ENCODE measurements at places on chromosomes 12 and 14.

DNA sequence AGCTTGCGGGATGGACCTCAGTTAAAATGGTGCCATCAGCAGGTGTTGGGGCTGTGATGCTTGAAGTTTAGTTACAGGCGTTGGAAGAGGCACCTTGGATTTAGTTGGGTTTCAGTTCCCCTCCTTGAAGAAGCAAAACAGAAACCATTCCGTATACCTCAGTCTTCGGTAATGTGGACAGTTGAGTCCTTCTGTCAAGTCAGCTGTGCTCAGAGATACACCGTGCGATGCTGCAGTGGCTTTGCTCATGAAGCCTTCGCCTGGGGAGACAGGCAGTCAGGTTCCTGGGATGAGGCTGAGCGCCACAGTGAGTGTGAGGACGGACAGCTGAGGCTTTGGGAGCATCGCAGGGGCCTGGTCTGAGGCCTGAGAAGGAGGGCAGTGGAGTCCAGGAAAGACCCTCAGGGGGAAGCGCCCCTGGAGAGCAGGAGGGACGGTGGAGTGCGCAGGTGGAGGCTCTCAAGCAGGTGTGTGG is 7.4 kb downstream of the RAN start:
- DNase-seq: peak; percentile 71

DNA sequence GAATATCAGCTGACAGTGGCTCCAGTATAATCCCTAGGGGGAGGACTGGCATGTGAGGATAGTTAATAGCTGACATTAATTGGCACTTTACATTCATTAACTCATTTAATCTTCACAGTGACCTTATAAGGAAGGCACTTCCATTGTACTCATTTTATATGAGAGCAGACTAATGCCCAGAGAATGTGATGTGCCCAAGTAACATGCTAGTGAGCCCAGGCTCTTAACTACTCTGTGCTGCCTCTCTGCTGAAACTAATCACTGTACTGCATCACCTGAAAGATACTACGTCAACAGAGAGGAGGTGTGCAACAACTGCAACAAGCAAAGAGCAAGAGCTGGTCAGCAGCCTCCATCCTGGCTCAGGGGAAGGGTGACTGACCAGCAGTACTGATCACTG is 40.1 kb downstream of the GALNT4 start:
- no peak for DNase-seq

DNA sequence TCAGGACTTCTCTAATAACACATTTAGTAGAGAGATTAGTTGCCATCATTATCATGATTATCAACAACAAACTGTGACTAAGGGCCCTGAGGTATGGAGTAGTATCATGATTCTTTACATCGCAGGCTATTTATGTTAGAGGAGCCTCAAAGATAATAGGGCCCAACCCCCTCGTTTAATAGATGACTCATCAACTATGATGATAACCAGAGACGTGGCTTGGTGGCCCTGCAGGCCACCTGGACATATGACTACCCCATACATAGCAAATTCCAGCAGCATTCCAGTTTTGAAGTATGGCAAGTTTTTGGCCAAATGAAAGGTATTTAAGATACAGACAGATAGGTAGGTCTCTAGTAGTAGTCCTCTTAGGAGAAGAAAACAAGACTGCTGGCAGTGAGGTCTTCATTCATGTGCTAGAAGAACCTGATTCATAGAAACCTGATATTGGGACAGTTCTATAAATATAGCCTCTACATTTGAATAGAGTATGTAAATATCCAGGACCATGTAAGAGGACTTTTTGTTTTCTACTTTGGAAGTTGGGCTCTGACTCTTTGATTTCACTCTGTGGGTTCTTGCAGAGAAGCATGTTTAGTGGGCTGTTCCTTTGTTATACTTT is 5.6 kb downstream of the RIC8B start:
- no peak for DNase-seq

- no peak for DNase-seq
Measured at GRCh38 chr12:31815096-31815495, 86.3 kb upstream of the AMN1 start.

GRCh38 chr12:95173392-95174251 is 43.6 kb downstream of the FGD6 start:
- no peak for DNase-seq

- no peak for DNase-seq
Measured at GRCh38 chr12:8078398-8078797, 3.7 kb upstream of the NECAP1 start.

GRCh38 chr14:88251650-88252049 is 71.4 kb downstream of the KCNK10 start:
- DNase-seq: no peak

DNA sequence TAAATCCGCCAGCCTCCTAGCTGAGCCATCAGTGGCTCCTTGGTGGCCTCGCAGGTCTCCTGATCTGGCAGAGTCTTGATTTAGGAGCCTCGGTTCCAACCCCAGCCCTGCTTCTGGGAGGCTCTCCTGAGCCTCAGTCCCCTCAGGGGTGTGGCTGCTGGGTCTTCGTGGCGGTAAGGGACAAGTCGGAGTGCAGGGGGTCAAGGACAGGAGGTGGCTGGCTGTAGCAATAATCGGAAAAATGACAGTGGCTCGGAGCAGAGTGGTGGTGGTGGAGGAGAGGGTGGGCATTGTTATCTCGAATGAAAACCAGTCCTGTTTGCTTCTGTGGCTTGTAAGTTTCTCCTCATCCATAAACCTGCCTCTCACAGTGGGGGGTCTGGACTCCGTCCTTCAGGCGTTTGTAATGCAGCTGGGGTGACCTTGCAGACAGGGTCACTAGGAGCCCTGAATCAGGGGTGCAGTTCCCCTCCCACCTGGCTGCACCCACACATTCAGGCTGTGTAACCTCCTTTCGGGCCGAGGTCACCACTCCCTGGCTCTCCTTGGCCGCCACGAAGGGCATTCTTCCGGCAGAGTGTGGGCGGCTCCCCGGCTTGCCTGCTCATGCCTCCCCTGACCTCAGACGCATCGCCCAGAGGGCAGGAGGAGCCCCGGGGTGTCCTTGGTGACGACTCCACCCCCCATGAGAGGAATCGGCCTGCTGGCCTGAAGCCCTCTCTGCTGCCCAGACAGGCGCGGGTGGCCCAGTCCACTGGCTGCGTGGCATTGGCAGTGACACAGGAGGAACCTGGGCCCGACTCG is 8.1 kb downstream of the BCL7A start:
- no peak for DNase-seq

- DNase-seq: no peak
Measured at GRCh38 chr14:48925184-48925583, 661.0 kb downstream of the RPS29 start.

DNA sequence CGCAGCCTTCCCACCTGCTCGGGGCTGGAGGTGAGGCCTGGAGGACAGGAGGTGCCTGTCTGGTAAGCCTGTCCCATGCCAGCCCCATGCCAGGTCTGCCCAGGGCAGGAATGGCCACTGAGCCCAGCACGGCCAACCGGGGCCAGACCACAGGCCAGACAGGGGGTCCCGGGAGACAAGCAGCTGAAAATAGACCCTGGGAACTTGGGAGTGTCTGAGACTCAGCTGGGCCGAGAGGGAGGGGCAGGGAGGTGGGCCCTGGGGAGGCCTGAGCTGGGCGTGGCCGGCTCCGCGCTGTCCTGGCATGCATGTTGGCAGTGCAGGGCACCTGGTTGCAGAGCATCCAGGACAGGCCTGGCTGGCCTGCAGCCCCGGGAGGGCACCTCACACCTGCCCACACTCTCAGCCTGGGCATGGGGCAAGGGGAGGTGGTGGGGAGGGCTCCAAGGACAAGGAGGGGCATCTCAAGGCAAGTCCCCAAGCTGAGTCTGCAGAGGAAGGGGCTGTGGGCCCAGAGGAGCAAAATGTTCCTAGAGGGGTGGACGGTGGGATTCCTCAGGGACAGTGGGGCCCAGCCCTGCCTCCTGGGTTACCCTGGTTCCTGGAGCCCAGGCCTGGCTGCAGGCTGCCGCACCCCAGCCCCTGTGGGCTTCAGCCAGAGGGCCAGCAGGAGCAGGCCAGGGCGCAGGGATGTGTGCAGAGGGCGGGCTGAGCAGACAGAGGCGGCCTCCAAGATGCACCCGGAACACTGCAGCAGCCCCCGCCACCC is 3.2 kb upstream of the CRIP1 start:
- DNase-seq: no peak

DNA sequence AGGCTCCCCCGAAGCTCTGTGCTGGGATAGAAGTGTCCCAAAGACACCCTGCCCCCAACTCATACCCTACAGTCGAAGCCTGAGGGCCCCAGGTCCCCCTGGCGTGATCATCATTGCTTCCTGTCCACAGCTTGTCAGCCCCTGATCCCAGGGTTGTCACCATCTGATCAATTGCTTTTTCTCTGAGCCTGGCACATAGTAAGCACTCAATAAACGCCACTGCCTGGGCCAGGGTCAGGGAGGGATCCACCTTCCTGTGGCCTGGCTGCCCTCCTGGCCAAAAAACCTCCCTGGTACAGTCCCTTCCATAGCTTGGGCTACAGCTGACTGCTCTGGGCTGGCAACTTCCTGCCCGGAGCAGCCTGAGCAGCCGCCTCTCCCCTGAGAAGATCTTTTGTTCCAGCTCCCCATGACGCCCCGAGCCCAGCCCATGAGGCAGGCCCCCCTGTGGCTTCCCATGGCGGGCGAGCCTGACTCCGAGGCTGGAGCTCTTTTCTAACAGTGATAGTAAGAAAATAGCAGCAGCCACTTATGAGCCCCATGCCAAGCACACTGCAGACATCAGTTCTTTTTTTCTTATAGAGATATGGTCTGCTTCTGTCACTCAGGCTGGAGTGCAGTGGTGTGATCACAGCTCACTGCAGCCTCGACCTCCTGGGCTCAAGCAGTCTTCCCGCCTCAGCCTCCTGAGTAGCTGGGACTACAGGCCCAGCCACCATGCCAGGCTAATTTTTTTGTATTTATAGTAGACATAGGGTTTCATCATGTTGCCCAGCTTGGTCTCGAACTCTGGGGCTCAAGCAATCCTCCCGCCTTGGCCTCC is 6.5 kb downstream of the SH2B3 start:
- DNase-seq: no peak

- DNase-seq: peak; percentile 7
Measured at GRCh38 chr12:100827901-100828520, 33.4 kb downstream of the ANO4 start.

GRCh38 chr12:95218150-95219133 is 835 bp downstream of the VEZT start:
- DNase-seq: no peak

- DNase-seq: no peak
Measured at GRCh38 chr14:73241481-73242165, 4.3 kb downstream of the PAPLN start.

- DNase-seq: no peak
Measured at GRCh38 chr12:113840401-113841042, 125.6 kb downstream of the RBM19 start.

DNA sequence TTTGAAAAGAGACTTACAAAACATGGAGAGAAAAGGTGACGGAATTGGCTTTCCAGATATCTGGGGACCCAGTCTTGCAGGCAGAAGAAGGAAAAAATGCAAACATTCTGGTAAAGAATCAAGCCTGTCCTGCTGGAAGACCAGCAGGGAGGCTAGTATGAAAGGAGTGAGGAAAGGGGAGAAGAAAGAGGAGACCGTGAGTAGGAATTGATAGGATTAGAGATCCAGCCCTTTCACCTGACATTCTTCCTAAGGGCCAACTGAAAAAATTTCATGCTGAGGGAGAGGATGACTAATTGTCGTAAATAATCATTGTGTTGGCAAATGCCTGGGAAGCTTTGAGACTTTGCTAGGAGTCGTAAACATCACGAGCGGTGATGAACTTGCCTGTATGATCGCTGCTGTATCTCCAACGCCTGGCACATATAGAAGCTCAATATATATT is 12.1 kb downstream of the BHLHE41 start:
- DNase-seq: no peak

DNA sequence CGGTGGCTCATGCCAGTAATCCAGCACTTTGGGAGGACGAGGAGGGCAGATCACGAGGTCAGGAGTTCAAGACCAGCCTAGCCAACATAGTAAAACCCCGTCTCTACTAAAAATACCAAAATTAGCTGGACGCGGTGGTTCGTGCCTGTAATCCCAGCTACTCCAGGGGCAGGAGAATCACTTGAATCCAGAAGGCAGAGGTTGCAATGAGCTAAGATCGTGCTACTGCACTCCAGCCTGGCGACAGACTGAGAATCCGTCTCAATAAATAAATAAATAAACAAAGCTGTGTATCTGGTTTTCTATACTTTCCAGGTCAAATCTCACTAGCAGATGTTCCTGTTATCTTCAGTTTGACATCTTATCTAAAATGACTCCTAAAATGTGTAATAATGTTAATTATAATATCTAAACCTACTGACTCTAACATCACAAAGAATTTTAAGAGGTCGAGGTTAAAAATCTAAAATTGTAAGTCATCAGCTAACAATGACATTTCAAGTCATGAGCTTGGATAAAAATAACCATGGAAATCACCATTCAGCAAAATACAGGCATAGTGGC is 2.4 kb upstream of the SRP54 start:
- DNase-seq: no peak

GRCh38 chr14:53365486-53366130 is 212.5 kb upstream of the DDHD1 start:
- DNase-seq: no peak

GRCh38 chr14:99575043-99576023 is 28.7 kb downstream of the CCDC85C start:
- DNase-seq: no peak

DNA sequence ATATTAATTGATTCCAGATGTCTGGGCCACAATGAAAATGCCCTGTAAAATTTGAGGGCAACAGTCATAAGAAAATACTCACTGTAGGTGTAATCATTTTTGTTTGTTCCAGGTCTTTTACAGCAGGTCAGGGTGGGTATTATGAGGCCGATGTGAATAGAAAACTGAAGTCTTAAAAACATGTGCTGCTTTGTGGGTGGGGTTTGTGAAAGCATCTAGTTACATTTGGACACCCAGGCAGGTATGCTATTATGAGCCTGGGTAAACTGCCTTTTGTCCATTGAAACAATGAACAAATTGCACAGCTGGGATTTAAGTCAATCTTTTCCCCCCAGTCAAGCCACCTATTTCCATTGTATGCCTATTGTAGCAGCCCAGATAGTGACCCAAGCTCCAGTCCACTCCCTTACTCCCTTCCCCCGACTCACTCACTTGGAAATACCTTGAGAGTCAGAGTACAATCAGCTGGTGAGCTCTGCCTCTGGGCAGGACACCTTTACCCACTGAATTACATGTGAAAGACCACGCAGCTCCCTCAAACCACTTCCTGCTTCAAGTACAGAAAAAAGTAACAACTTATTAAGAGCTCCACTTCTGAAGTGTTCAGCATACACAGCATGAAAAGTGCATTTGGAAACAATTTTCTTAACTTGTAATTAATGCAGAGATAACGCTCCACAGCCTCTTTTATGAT is 1.8 kb downstream of the IGF1 start:
- DNase-seq: peak; percentile 79

- DNase-seq: no peak
Measured at GRCh38 chr12:69598174-69598753, 12.4 kb downstream of the LRRC10 start.

DNA sequence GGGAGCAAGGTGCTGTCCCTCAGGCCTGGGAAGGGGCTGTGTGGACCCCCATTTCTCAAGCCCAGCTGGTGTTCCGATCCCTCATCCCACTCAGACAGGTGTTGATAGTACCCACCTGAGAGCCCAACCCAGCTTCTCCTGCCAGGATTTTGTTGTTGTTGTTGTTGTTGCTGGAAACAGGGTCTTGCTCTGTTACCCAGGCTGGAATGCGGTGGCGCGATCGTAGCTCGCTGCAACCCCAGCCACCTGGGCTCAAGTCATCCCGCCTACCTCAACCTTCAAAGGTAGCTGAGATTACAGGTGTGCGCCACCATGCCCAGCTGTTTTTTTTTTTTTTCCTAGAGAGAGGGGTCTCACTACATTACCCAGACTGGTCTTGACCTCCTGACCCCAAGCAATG is 209.9 kb downstream of the PHETA1 start:
- no peak for DNase-seq

Data from GM12864 (cell line).